Mesothelial cell of epicardium (in vitro differentiated cells): ENCODE measurements at places on chromosomes 16 and 17.

DNA sequence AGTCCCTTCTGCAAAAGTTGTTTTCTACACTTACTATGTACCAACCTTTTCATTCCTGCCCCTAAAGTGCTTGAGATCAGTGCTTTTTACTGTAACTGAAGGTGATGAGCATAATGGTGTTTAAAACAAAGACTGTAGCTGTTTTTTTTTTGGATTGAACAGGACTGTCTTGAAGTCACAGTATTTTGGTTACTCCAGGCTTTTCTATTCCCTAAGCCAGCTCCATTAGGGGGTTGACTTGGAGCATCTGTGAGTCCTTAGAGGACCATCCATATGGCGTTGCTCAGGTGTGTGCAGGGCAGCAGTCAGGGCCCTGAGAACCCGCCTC lies 29.0 kb upstream of the LGALS9 start:
- no peak overlapping the region for H3K27ac ChIP-seq
- H3K4me3 ChIP-seq, result no peak overlapping the region
- H3K4me1 ChIP-seq, result peaks cover 2% of the 10 kb centered on the region

GRCh38 chr17:61475726-61476125 lies 23.5 kb downstream of the TBX4 start:
- peaks cover 12% of the 10 kb centered on the region for H3K27me3 ChIP-seq
- H3K36me3 ChIP-seq, result peaks cover 7% of the 10 kb centered on the region
- no peak for DNase-seq
- peaks cover 31% of the 10 kb centered on the region for H3K4me1 ChIP-seq
- peak overlapping the region; percentile 26 for H3K27ac ChIP-seq

DNA sequence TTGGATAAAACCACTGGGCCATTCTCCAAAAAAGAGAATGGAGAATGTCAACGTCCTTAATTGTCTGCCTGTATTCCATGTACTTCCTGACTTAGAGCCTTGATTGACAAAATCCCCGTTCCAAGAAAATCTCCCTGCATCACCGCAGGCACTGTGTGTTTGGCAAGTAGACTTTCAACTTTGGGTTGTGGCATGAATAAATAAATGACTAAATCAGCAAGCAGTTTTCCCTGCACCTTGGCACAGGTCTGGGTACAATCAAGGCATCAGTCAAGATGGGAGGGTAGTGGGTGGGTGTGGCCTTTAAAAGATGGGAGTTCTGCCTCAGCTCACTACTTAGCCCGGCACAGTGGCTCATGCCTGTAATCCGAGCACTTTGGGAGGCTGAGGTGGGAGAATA lies 248.5 kb upstream of the RPL38 start:
- peaks cover 6% of the 10 kb centered on the region for H3K4me1 ChIP-seq
- no peak for DNase-seq
- no peaks in the 10 kb centered on the region for H3K36me3 ChIP-seq
- H3K4me3 ChIP-seq, result no peak overlapping the region

DNA sequence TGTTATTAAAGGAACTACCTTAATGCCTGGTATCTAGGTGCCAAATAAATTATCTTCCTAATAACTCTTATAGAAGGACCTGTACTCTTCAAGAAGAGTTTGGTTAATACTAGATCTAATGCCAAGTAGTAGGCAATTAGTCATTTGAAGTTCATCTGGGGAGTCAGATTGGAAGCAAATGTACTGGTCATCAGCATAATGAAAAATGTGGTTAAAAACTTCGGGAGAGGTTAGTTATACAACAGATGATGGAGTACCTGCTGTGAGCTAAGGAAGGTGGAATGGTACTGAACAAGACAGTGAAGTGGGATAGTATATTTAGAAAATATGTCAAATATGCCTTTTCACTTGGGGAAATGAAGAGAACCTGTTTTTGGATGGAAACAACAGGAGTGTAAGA lies 49.2 kb downstream of the TNRC6A start:
- H3K4me1 ChIP-seq, result peaks cover 2% of the 10 kb centered on the region
- H3K4me3 ChIP-seq, result no peak overlapping the region
- DNase-seq, result no peak
- H3K27me3 ChIP-seq, result no peaks in the 10 kb centered on the region
- H3K27ac ChIP-seq, result peak overlapping the region; percentile 11

DNA sequence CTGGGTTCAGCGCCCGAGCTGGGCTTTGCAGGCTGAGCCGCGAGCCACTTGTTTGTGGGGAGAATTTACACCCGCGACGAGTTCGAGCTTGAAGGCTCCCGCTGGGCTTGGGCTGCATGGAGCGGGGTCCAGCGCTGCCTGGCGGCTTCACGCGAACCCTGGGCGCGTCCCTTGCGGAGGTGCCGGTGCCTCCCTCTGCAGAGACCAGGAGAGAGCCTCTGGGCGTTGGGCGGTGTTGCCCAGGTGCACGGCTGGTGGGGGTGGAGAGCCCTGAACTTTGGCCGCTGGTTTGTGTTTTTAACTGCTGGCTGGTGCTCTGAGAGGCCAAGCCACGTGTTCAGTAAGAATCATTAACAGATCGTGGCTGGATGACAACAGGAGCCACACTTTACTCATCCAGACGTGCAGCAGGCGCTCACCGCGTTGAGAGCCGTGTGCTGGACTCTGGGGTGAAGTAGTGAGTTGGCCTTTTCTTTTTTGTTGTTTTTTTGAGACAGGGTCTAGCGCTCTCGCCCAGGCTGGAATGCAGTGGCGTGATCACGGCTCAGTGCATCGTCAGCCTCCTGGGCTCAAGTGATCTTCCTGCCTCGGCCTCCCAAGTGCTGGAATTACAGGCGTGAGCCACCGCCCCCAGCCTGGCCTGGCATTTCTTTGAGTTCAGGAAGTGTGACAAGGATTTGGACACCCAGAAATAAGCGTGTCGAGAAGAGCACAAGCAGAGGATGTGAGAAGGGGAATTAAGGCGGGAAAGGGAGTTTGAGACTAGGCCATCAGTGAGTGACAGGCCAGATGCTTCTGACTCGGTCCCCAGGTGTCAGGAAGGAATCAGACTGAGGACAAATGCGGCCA lies 827 bp downstream of the CDK10 start:
- peaks cover 12% of the 10 kb centered on the region for H3K4me1 ChIP-seq
- H3K27ac ChIP-seq, result peak overlapping the region; percentile 94
- no peaks in the 10 kb centered on the region for H3K27me3 ChIP-seq

DNA sequence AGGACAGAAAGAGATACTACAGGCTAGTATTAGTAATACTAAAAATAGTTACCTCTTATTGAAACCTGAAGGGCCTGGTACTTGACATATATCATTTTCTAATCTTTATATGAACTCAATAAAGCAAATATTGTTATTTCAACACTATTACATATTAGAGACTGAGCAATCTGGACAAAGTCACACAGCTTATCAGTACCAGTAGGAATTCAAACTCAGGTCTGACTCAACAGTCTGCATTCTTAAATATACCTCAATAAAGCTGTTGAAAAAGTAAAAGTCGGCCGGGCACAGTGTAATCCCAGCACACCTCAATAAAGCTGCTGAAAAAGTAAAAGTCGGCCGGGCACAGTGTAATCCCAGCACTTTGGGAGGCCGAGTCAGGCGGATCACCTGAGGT lies 67.4 kb downstream of the KANSL1 start:
- no peak overlapping the region for H3K27ac ChIP-seq
- H3K4me1 ChIP-seq, result peaks cover 57% of the 10 kb centered on the region
- H3K4me3 ChIP-seq, result no peak overlapping the region

DNA sequence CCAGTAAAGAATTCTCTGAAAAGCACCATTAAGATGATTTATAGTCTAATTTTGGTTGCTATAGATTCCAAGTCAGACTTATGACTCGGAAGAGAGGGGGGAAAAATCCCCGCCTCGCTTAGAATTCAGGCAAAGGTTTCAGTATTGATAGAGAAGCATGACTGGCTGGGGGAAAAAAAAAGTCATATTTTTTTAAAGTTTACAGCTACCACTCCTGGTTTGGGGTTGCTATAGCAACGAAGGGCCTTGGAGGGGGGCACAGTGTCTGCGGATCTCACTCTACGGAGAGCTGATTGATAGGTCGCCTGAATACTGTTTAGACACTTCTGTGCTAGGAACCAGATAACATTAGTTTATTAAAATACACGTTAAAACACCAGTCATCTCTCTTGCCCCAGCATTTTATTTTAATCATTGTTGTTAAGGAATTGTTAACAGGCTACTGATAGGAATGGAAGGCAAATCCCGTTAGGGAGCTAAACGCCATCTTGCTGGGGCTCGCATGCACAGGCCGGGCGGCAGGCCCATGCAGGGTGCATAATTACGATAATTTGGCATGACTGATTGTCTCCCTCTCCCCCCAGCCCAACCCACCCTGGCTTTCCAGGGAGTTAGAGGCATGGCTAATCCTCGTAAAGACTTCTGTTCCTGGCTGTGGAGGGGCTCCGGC lies 380.0 kb upstream of the XYLT1 start:
- peak overlapping the region; percentile 23 for H3K4me3 ChIP-seq
- no peak overlapping the region for H3K27ac ChIP-seq
- H3K4me1 ChIP-seq, result peaks cover 4% of the 10 kb centered on the region
- peaks cover 15% of the 10 kb centered on the region for H3K27me3 ChIP-seq
- no peak for DNase-seq
- H3K36me3 ChIP-seq, result no peaks in the 10 kb centered on the region

GRCh38 chr16:79613009-79613408 lies 12.5 kb upstream of the MAF start:
- peaks cover 2% of the 10 kb centered on the region for H3K4me1 ChIP-seq
- no peak overlapping the region for H3K27ac ChIP-seq
- DNase-seq, result no peak

- no peak overlapping the region for H3K4me3 ChIP-seq
- H3K27me3 ChIP-seq, result peaks cover 4% of the 10 kb centered on the region
- DNase-seq, result no peak
- H3K4me1 ChIP-seq, result no peaks in the 10 kb centered on the region
- H3K27ac ChIP-seq, result no peak overlapping the region
These were observed 19.8 kb upstream of the SSTR5 start for GRCh38 chr16:1052721-1053120.

DNA sequence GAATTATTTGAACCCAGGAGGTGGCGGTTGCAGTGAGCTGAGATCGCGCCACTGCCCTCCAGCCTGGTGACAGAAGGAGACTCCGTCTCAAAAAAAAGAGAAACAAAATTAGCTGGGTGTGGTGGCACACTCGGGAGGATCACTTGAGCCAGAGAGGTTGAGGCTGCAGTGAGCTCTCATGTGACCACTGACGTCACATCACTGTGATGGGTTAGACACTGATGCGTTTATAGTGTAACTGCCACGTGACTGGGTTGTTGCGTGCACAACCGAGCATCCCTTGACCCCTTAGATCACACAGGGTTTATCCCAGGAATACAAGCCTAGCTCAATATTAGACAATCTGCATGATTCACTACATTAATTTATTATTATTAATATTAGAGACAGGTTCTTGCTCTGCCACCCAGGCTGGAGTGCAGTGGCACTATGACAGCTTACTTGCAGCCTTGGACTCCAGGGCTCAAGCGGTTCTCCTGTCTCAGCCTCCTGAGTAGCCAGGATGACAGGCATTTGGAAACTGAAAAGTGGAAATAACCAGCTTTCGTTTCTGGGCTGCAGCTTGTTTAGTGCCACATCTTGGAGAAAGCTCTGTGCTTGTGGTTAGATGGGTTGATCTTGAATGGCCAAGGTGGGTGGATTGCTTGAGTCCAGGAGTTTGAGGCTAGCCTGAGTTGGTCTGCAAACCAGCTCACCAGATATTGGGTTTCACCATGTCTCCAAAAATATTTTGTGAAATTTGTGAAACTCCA lies 26.4 kb upstream of the ABR start:
- H3K27me3 ChIP-seq, result peaks cover 42% of the 10 kb centered on the region
- no peak overlapping the region for H3K4me3 ChIP-seq
- H3K4me1 ChIP-seq, result no peaks in the 10 kb centered on the region
- DNase-seq, result no peak
- H3K36me3 ChIP-seq, result no peaks in the 10 kb centered on the region
- H3K27ac ChIP-seq, result no peak overlapping the region

DNA sequence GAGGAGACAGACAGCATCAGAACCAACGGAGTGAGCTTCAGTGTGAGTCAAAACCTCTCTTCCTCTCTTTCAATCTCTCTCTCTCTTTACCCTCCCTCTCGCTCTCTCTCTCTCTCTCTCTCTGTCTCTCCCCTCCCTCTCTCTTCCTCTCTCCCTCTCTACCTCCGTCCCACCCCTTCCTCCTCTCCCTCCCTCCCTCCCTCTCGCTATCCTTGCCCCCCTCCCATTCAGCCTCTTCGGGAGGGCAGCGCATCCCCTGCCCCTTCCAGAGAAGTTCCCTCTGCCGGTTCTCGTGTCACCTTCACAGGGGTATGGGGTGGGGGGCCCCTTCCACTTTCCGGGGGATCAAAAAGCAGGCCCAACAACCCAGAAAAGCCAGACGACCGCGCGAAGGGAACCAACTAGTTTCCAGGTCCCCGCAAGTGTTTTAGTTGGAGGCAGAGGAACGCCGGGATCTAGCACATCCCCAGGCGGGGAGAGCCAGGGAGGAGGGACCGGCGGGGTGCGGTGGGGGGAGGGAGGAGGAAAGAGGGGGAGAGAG lies 28.9 kb upstream of the RBFOX1 start:
- no peaks in the 10 kb centered on the region for H3K4me1 ChIP-seq
- H3K27ac ChIP-seq, result no peak overlapping the region
- H3K36me3 ChIP-seq, result no peaks in the 10 kb centered on the region
- peaks cover 98% of the 10 kb centered on the region for H3K27me3 ChIP-seq
